SHP77 treated with DMSO at 0.1 percent for 48 hours (cell line): ENCODE measurements at places on chromosomes 7 and 10.

GRCh38 chr7:37757563-37757962 is 74.0 kb downstream of the GPR141 start:
- no peak for DNase-seq

- DNase-seq: no peak
These were observed 4.8 kb downstream of the EPHB4 start for GRCh38 chr7:100822236-100823139.

- DNase-seq: no peak
These were observed 30.1 kb downstream of the SEMA3D start for GRCh38 chr7:85156661-85157208.

GRCh38 chr10:44824607-44825006 is 86.5 kb upstream of the TMEM72 start:
- DNase-seq: no peak
